Lower leg skin (tissue), 4 donors: ENCODE measurements at places on chromosomes 4 and X. TPM values are rescaled to one million over a fixed set of nuclear protein-coding genes. Genes with fewer than 3 reads are reported as not detected.

DNA sequence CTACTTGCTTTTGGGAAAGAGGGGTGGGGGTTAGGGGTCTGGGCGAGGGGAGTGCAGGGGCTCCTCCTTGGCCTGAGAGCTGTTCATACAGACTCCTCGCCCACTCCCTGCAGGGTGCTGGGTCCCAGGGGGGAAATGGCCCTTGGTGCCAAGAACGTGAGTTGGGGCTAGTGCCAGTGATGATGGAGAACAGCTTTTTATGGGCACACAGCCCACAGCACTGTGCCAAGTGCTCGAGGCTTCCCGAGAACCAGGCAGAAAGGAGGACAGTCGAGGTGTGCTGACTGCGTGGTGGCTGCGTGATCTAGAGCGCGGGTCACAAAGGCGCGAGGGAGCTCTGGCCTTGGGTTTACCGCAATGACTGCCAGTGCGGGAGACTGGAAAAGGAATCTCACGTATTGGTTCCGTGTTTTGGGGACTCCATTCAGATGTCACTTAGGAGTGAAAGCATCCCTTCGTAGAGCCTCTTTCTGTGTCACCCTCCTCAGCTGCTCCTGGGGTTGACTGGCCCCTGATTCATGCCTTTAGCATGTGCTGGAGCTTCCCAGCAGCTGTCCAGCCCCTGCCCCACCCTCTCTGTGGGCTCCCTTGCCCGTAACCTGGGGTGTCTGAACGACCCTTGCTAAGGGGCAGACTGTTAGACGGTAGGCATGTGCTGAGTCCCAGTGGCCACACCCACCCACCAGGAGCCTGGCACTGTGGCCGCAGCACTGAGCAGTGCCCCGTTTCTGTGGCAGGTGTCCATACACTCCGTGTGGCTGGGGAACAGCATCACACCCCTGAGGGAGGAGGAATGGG, 20.9 kb upstream of the MSANTD1 start:
- no peak for DNase-seq

- no peak for DNase-seq
Measured at GRCh38 chr4:40845154-40845835, 95.5 kb downstream of the NSUN7 start.

GRCh38 chr4:120922381-120923206, at the start of gene PRDM5:
Gene PRDM5, minus strand, starts transcription at chr4:120922726. Its CDS starts 118 bp downstream, at chr4:120922608.
- peak; percentile 19 for DNase-seq

- DNase-seq, result no peak
Measured at GRCh38 chr4:155582041-155582440, 84.6 kb upstream of the GUCY1A1 start.

- no peak for DNase-seq
Measured at GRCh38 chr4:79489506-79489905, 81.5 kb upstream of the GK2 start.

Gene CT45A9
- not detected for total RNA-seq

Gene TIGD4
- not detected for total RNA-seq

Gene CSAG1
- total RNA-seq, result not detected
